ENCODE measurements at places on chromosomes 16 and 17.

DNA sequence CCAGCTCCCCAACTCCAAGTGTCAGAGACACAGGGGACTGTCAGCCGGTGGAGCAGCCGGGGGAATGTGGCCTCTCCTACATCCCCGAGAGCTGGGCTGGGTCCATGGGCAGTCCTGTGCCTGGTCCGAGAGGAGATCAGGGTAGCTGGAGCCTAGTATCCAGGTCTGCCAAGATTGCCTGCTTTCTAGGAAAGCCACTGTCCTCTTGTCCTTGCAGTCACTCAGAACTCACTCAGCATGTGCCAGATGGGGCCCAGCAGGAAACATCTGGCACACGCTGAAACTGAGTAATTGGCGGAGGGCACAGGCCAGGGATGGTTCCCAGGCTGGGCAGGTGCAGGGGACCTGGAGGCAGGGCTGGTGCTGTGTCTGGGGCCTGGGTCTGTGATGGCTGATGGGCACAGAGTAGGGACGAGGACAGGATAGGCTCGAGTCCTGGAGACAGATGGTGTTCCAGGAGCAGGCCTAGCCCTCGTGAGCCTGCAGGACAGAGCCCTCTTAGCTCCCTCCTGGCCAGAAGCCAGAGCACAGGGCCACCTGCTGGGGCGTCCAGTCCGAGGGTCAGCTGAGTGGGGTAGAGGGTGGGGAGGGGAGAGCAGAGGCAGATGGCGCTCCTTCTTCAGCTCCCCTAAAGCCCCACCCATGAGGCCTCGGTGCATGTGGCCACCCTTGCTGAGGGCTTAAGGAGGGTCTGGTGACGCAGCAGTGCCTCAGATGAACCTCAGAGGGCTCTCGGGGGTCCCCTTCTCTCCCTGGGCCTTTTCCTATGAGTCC lies 31.1 kb downstream of the ADCY7 start:
- no peak for DNase-seq

DNA sequence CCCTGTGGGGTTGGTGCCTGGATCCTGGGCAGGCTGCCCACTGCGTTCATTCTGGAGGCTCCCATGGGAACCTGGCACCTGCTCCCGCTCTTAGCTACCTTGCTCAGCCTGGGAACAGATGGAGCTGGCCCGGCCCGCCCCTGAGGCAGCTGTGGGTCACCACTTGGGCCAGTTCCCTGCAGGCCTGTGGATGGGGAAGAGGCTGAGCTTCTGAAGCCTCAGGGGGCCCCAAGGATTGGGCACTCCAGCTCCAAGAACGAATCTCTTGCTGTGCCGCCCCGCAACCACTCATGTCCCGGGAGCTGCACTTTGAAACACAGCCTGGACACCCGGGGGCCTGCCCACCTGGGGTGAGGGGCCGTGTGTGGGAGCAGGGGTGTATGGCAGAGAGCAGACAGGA lies 37.7 kb downstream of the BAHCC1 start:
- no peak for DNase-seq

DNA sequence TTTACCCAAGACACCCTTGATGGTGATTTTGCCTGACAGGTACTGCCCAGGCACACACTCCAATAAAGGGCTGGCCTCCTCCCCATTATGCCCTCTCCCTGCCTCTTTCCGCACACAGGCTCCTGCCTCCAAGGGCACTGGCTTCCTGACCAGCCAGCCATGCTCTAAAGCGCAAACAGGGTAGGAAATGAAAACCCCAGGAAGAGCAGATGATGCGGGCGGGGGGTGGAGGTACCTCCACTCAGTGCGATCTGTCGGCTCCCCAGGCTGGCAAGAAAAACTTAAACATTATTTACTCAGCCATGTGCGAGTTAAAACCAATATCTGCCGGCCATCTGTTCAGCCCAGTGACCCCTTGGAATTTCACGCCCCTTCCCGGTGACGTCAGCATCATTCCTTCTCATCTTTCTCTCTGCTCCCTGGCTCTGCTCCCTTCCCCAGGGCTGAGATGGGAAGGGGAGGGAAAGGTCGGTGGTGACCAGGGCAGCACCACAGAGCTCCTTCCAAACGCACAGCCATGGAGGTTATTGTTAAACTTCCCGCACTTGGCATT lies 262.5 kb downstream of the CBLN1 start:
- no peak for DNase-seq

- DNase-seq, result no peak
Measured at GRCh38 chr16:55248494-55248893, 75.5 kb upstream of the IRX6 start.

DNA sequence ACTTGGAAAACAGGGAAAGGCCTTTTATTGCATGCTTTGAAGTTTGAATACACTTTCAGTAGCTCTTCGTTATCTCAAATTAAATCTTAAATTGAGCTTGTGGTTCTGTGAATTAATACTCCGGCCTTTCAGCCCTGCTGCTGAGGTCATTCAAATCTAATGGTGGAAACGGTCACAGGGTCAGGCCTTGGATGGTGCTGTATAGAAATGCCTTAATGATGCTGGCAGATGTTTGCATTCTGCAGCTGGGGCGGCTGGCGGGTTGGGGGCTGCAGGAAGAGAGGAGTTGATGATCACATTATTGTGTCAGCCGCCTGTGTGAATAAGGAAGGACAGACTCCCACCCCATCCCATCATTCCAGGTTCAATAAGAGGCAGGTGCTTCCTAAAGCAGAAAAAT lies 723.6 kb downstream of the WWOX start:
- DNase-seq, result no peak

- no peak for DNase-seq
Measured at GRCh38 chr17:38663125-38663751, 11.5 kb downstream of the EPOP start.

GRCh38 chr17:17533901-17534441 lies 37.8 kb upstream of the RASD1 start:
- DNase-seq, result no peak

DNA sequence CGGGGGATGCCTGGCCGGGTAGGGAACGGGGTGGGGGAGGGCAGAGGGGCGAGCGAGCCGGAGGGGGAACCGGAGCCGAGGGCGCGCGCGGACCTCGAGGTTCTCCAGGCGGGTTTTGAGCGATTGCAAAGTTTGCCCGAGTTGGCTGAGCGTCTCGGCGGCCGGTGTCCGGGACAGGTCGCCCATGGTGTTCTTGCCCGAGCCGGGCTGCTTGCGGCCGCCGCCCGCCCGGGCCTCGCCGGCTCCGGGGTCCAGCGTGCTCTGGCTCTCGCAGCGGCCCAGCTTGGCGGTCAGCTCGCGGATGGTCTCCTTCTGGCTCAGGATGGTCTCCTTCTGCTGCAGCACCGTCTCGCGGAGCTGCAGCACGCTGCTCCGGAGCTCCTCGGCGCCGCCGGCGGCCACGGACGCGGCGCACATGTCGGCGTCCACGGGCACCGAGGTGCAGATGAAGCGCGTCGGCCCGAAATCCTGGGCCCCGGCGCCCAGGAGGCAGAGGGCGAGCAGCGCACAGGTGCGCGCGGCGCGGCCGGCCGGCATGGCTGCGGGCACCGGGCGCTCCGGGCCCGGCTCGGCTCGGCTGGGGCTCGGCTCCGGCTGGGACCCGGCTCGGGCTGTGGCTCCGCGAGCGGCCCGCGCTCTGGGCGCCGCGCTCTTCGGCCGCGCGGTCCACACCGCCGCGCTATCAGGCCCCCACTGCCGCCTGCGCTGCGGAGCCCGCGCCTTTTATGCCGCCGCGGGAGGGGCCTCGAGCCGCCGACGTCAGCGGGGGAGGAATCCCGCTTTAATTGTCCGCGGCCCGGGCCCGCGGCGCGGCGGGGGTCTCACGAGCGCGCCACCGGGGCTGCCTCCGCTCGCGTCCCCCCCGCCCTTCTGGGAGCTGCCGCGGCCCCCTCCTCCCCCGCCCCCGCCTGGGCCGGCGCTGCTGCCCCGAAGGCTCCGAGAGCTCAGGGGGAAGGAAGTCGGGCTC lies at the start of gene NPTX1:
Gene NPTX1, minus strand, starts transcription at position 698 of the 967 bp plus-strand sequence. Its CDS starts 161 bp downstream, at position 537.
- no peak for DNase-seq

GRCh38 chr17:1498233-1498632 lies 5.7 kb upstream of the MYO1C start:
- no peak for DNase-seq

DNA sequence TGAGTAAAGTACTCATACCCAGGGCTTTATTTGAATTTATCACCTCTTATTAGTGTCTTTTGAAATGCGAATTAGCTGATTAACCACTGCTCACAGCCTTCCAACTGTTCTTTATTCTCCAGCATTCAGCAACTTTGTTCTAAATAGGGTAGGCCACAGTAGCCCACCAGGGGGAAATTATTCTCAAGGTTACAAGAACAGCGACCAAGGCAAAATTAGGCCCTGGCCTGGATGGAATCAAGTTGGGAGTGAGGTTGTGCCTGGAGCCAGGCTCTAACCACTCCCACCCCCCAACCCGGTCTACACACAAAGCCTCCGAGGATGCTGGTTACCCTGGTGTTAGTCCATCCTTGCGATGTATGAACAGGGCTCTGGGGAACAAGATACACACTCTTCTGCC lies 245.5 kb downstream of the STX8 start:
- no peak for DNase-seq

- no peak for DNase-seq
Measured at GRCh38 chr17:385178-385835, 32.7 kb upstream of the RPH3AL start.

DNA sequence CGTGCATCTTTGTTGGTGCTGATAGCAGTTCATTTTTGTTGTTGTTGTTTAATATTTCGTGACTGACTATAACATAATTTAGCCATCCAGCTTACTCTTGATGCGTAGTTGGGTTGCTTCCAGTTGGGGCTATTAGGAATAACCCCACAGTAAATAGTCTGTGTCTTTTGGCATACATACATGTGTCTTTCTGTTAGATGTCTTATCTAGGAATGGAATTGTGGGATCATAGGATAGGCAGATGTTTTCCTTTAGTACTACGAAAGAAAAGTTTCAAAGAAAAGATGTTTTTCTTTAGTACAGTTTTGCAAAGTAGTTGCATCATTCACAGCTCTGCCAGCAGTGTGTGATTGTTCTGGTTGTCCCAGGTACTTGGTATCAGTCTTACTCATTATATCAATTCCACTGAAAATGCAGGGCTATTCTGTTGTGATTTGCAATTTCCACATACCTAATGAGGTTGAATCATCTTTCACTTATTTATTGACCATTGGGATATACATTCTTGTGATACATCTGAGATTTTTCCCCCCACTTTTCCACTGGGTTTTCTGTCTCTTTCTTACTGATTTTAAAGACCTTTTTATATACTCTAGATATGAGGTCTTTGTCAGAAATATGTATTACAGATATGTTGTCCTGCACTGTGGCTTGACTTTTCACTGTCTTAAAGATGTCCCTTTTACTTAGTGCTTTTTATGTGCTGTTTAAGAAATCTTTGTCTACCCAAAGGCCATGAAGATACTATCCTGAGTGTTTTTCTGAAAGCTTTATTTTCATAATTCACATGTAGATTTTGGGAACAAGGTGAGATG lies 173.3 kb downstream of the MRTFB start:
- DNase-seq, result no peak

DNA sequence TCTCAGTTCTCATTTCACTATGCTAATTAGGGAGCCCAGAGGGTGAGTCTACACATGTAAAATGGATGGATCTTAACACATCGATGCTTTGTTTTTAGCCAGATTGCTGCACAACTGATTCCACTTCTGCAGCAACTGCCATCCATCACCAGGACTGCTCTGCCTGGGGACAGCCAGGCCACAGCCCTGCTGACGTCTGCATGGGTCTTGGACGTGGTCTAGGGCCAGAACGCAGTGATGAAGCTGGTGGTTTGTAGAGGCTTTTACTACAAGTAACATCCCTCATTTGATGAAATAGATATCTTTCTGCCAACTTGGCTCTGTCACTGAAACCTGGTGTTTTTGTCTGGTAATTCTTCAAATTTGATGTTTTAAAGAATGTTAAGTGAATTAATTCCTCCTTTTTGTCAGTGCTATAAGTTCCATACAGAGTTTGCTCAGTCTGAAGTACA lies 50.6 kb downstream of the MARCHF10 start:
- DNase-seq, result no peak

- no peak for DNase-seq
Measured at GRCh38 chr16:82190386-82190785, 20.4 kb upstream of the MPHOSPH6 start.

DNA sequence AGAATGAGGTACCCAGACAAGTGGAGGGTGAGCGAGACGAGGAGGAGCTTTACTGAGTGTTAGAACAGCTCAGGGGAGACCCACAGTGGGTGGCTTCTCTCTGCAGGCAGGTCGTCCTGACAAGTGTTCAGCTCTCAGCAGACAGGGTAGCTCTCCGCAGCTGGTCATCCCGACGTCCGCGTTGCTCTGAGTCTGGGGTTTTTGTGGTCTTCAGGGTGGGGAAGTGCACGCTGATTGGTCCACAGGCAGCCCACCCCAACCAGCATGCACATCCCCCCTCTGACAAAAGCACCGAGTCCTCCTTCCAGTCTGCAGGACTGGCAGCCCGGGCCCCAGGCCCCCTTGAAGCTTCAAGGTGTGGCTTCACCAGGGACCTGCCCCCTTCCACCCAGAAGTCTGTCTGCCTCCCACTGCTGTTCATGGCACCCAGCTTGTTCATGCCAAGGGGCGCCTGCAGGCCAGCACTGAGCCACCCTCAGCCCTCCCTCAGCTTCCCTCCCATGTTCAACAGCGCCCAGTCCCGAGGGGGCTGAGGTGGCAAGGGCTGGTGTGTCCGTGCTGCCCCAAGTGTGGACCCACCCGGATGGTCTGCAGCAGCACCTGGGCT lies 19.9 kb upstream of the WDR45B start:
- no peak for DNase-seq

Data from activated T-helper 1 cell treated with anti-CD3 and anti-CD28 coated beads, Interleukin-2, amount 50 U/mL, for 16 hours (primary cell).